D721Med (cell line): ENCODE measurements at places on chromosomes 4 and X.

GRCh38 chr4:102503301-102503746 is 2.2 kb downstream of the NFKB1 start:
- DNase-seq, result no peak

- no peak for DNase-seq
Measured at GRCh38 chr4:139898293-139898692, 232.7 kb downstream of the MGST2 start.

DNA sequence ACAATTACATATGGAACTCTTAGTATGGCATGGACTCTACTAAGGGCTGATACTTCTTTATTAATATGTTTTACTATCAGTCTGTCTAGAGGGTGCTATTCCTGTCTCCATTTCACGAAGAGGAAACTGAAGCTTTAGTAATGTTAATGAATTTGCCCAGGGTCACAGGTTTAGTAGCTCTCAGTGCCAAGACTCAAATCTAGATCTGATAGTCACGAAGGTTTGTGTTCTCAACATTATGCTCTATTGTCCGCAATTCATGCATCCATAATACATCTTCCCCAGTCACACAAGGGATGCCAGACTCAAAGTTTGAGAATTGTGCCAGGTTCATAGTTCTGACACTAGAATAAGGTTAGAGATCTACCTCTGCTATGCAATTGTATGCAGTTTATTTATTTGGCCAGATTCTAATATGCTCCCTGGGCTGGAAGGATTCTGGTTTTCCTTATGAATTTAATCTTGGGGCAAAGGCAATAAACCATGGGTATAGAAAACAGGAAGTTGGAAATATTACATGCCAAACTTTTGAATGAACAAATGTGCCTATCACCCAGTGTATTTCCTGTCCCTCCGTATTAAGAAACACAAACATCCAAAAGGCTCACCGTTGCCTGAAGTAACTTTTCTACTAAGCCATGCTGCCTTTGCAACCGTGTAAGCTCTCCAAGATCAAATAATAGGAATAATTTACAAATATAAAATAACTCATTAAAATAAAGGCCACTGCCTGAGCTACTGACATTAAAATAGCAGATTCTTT is 478.5 kb downstream of the INPP4B start:
- DNase-seq, result no peak

- DNase-seq, result no peak
Measured at GRCh38 chr4:26529479-26529878, 39.2 kb upstream of the CCKAR start.

- DNase-seq, result no peak
Measured at GRCh38 chr4:150938417-150938816, 76.7 kb downstream of the LRBA start.

- DNase-seq, result no peak
Measured at GRCh38 chrX:41827886-41828285, 95.5 kb downstream of the CASK start.

DNA sequence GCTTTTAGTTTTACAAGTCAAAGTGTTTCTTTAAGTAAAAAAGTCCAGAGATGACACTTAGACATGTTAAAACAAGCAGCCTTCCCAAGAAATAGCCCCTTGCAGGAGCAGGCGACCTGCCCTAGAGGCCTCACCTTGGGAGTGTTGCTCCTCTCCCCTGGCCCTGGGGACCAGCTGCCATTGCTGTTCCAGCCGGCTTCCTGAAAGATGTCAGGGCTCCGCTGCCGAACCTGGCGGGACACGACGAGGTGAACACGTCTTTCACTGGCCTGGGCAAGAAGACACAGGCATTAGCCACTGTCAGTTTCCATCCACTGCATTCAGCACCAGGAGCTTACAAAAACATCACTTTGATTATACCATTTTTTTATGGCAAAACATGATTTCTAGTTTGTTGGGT is 104.1 kb downstream of the FIP1L1 start:
- no peak for DNase-seq
